Mucosa of descending colon (tissue), 3 donors: ENCODE measurements at places on chromosomes 11 and 22. TPM values are rescaled to one million over a fixed set of nuclear protein-coding genes. Genes with fewer than 3 reads are reported as not detected.
A peak's percentile ranks its signal among the peaks of the same experiment; 100 is the strongest.

- no peak for DNase-seq
Measured at GRCh38 chr11:37612146-37612545, 1014.1 kb upstream of the RAG2 start.

- no peak for DNase-seq
Measured at GRCh38 chr11:118572981-118573550, 857 bp downstream of the ARCN1 start.

Gene DHCR7
- total RNA-seq, result 62.3 TPM

- DNase-seq, result no peak
Measured at GRCh38 chr11:108501396-108501795, 3.2 kb upstream of the POGLUT3 start.

- peak; percentile 53 for DNase-seq
Measured at GRCh38 chr22:27801616-27802345, at the start of gene MN1. MN1 (minus strand) TSS chr22:27801756; CDS start chr22:27800543, 1,213 bp downstream.

GRCh38 chr22:29842740-29843139 lies 4.7 kb upstream of the ASCC2 start:
- no peak for DNase-seq

GRCh38 chr11:122516686-122517085 lies 138.8 kb upstream of the UBASH3B start:
- DNase-seq, result no peak

Gene RAB1B
- 154 TPM for total RNA-seq
